ENCODE measurements at places on chromosomes 3 and 15.

DNA sequence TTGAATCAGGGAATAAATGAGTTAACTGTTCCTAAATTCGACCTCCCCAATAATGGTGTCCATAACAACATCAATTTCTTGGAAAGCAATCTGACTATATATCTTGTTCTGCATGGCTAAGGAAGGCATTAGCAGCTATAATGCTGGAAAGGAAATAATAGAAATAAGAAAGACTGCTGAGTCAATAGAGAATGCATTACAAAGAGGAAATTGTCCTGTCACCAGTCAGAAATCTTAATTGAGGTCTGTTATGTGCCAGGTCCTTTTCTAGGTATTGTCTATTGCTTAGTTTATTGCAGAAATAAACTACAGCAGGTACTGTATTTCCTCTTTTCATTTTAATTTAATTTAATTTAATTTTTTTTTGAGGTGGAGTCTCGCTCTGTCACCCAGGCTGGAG lies 5.9 kb upstream of the PPP1R2 start:
- DNase-seq, result no peak

- DNase-seq, result no peak
These were observed 43.0 kb upstream of the KY start for GRCh38 chr3:134693804-134694203.

- DNase-seq, result no peak
These were observed 60.5 kb upstream of the ETV5 start for GRCh38 chr3:186169379-186169778.

- DNase-seq, result no peak
These were observed 79.4 kb upstream of the ATP11B start for GRCh38 chr3:182713743-182714517.

DNA sequence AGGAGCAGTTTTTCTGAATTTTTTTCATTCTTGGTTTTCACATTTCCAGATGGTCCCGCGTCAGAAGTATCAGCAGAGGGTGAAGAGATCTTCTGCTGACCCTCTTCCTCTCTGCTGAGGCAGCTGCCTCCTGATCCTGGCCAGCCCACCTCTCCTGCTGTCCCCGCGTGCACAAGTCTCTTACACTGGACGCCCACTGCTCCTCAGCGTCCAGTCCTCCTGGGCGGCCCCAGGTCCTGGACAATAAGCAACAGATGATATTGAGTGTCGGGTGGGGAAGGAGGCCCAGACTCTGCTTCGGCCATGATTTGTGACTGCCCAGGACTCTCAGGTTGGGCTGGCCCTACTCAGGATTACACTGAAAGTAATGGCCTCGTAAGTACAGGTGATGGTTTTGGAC lies 50.1 kb downstream of the KLHL25 start:
- DNase-seq, result no peak

All from thoracic aorta (tissue), 2 donors.